HuH-7 (cell line): ENCODE measurements at places on chromosomes 11 and 22.

DNA sequence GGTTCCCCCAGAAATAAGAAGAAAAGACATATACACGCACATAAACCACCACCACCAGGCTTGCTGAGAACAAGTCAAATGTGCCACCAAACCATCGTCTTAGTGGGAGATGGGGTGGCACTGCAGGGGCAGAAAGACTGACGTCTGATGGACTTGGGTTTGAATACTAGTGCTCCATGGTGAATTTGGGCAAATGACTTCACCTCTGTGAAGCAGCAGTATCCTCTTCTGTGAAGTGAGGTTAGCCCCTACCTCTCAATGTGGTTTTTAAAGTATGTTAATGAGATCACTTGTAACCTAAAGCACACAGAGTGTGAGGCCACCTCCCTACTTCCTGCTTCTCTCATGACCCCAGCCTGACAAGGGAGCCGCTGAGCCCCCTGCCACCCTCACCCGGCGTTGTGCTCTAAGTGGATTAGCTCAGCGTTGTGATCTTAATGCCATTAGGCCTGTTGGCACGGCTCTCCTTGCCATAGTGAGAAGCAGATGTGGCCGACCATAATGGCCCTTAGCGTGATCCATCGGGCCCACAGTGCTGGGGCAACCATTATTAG lies 14.4 kb downstream of the ZBTB16 start:
- DNase-seq = no peak

- DNase-seq = peak; percentile 91
Observed at GRCh38 chr11:57491371-57492061, 24.0 kb downstream of the SLC43A1 start.

DNA sequence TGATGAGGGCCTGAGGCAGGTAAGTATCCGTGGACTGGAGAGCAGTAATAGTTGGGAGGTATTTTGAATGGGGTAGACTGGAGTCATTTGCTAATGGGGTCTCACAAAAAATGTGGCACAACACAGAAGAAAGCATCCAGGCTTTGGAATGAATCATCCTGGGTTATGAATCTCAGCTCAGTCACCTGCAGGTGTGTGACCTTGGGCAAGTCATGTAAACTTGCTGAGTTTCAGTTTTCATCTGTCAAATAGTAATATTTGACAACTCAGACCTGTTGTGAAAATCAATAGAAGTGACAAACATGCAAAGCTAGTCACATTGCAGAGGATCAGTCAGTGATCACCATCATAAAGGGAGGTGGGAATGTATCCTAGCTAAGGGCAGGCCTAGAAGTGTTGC lies 232.0 kb upstream of the TENM4 start:
- DNase-seq = no peak

- DNase-seq = no peak
Observed at GRCh38 chr11:29027436-29027835, 919.2 kb downstream of the METTL15 start.

DNA sequence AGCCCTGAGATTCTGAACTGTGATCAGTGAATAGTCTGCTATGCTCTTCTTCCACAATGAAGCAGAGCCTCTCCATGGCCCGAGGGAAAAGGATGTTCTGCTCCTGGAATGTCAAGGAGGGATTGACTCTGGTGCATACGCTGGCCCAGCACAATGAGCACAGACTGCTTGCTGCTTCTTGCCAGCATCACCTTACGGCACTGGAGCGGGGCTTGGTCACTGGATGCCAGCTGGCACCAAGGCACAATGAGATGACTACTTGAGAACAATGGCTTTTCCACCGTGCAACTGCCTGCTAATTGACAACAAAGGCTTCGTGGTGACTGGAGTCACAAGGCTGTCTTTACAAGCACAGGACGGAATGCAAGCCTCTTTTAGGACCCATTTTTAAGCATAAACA lies 139.2 kb downstream of the DSCAML1 start:
- no peak for DNase-seq

DNA sequence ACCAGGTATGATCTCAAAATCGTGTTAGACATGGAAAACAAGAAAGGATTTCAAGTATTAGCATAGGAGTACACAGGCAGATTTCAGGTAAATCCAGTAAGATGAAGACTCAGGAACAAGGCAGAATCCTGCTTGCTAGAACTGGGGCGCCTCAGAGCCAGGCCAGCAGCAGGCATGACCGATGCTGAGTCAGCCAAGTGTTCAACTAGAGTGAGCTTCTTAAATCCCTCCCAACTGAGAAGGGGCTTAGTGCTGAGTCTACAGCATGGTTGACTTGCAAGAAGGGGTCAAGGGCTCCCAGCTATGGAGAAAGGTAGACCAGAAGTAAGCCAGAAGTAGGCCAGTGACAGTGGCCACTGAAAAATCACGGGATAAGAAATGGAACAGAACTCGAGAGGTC lies 12.4 kb downstream of the GRAP2 start:
- no peak for DNase-seq

- DNase-seq = no peak
Observed at GRCh38 chr22:47059076-47059475, 296.6 kb downstream of the TBC1D22A start.

- no peak for DNase-seq
Observed at GRCh38 chr11:65429724-65430405, 7.3 kb downstream of the NEAT1 start.

DNA sequence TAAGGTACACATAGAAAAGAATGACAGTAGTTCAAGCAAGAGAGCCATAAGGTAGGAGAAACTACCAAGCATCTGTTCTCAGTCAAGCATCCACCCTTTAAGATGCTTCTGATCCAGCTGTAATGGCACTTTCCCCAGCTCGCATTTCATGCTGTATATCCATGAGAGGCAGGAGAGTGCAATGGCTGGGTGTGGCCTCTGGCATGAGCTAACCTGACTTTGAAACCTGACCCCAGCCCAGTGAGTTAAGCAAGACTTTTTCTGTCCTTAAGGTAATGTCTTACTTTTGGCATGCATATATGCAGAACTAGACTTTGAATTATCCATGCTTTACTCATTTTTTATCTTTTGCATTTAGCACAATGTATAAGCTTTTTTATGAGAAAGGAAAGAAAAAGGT lies 79.8 kb upstream of the CNTN5 start:
- DNase-seq = no peak

DNA sequence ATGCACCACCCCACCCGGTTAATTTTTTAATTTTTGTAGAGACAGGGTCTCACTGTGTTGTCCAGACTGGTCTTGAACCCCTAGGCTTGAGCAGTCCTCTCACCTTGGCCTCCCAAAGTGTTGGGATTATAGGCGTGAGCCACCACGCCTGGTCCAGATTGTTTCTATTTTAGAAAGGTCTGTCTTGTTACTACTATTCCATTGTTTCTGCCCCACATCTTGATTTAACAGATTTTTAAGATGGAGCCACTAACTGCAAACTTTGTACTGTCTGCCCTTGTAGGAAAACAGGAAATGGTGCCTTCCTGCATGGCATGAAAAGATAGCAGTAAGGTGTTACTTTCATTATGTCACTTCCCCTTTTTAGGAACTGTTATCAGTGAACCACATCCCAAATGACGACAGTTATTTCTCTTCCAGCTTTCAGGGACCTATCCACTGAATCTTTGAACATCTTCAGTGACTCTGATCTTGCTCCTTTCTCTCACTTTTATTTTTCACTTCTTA lies 23.2 kb downstream of the TAF1D start:
- no peak for DNase-seq

DNA sequence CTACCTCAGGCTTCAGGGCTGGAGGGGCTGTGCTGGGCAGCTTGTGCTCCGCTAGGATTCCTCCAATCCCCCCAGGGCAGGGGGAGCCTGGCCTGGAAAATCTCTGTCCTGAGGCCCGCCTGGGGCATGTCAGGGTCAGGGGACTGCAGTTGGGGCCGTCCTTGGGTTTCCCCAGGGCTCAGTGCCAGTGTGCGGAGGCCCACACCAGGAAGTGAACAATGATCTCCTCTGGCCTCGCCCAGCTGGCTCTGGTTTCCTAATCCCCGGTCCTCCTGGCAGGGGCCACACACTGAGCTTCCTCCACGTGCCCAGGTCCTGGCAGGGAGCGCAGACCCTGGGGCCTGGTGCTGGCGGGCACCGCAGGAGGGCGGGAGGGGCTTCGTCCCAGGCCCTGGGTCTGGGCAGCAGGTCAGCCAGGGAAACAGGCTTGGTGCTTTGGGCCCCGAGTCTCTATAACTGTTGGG lies 1.4 kb upstream of the MUC2 start:
- DNase-seq = no peak

GRCh38 chr11:111229604-111230003 lies 15.9 kb upstream of the POU2AF2 start:
- no peak for DNase-seq

DNA sequence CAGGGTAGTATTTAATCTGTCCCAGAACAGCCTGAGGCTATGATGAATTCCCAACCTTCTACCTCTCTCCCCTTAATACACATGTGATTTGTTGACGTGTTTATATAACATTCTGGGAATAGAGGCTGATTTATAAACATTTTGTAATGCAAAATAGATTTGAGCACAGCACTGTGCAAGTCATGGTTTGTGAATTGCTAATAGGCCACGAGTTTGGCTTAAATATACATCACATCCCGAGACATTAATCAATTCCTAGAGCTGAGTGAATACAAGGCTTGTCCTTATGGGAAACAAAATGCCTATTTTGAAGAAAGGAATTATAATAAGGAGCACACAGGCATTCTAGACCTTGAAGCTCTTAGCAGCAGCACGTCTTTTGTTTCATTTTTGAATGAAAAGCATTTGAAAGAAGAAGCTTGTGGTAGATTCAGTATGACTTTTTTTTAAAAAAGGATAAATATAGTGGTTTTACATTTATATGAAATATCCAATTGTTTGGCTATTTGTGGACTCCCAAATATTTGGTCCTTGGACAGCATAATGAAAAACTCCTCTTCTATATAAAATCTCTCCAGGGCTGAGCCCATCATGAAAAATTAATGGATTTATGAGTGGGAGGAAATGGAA lies 116.4 kb downstream of the SLC17A6 start:
- DNase-seq = no peak

DNA sequence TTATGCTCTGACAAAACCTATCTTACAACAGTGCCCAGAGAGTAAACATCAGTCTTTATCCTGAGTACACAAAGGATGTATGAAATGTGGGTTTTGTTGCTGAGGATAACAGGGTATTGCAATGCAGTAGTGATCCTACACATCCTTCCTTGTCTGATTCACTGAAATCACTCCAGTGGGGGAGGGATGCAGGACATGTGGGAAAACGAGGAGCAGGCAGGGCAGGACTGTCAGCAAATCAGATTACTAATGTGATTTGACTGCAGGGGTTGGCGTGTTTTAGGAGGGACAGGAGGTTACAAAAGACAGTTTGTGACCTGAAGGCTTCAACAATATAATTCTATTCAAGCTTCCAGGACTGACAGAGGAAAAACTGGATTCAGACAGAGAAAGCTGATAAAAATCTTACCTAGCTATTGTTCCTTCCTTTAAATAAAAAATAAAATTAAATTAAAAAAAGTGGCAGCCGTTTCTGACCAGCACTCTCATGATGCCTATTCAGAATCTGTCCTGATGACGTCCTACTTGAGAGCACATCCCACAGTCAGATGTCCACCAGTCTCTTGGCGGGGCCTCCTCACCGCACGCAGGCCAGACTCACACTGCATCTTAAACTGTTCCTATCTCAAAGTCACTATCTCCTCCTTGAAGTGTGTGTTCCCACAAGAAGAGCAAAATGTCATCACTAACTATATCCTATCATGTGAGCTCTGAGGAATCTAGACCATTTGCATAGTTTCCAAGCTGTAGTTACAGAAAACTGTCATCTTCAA lies 50.6 kb upstream of the MN1 start:
- DNase-seq = no peak
